CD4-positive, alpha-beta T cell treated with Interferon alpha-2 for 1 hour (primary cell): ENCODE measurements at places on chromosomes 6 and 20.
A peak's percentile ranks its signal among the peaks of the same experiment; 100 is the strongest.

DNA sequence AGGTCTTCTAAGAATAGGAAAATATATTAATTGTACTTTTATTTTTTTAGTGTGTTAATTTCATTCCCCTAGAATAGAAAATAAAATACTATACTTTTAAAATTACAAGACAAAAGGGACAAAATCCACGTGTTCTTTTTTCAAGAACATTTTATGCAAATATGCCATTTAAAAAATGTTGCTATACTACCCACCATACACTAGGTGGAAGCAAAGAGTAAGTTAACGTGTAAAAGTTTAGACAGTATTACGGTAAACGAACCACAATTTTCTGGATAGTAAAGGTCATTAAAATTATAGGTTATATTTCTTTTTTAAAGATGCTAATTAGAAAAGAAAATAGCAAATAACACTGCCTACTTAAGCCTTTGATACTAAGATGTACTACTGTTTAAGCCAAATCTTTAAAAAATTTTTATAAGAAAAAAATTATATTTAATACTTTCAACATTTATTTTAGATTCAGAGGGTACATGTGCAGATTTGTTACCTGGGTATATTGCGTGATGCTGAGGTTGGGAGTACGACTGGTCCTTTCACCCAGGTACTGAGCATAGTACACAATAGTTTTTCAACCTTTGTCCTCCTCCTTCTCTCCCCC is 287.6 kb downstream of the PHF3 start:
- DNase-seq = no peak

DNA sequence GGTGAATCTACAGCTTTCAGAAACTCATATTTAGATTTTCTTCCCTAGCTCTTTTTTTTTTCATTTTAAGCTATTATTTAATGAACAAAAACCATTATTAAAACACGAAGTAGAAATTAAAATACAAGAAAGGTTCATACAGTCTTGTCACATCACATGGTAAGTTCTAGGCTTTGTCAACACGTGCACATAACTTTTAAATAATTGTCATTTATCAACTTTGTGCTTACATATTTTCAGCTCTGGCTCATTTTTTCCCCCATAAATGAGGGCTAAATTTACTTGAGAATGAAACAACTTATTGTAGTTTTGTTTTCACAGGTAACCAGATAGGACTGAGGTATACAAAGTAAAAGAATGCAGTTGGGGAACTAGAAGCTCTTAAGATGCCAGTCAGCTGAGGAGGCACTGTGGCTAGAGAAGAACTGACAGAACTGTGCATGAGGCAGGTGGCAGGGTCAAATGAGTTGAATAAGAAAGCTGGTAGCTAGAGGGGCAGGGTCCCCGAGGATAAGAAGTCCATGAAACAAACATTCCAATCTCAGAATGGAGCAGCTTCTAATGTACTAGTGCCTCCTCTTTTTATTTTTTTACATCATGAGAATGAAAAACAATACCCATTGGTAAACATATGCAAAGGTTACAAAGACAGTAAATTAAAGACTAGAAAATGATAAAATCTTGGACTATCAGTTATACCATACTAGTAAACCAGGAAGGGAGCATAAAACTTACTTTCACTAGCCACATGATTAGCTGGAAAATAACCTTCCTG is 141.5 kb downstream of the MYB start:
- DNase-seq = no peak

- no peak for DNase-seq
Observed at GRCh38 chr6:499617-500016, 108.1 kb downstream of the IRF4 start.

GRCh38 chr6:152952866-152953509 is 29.9 kb downstream of the FBXO5 start:
- no peak for DNase-seq

DNA sequence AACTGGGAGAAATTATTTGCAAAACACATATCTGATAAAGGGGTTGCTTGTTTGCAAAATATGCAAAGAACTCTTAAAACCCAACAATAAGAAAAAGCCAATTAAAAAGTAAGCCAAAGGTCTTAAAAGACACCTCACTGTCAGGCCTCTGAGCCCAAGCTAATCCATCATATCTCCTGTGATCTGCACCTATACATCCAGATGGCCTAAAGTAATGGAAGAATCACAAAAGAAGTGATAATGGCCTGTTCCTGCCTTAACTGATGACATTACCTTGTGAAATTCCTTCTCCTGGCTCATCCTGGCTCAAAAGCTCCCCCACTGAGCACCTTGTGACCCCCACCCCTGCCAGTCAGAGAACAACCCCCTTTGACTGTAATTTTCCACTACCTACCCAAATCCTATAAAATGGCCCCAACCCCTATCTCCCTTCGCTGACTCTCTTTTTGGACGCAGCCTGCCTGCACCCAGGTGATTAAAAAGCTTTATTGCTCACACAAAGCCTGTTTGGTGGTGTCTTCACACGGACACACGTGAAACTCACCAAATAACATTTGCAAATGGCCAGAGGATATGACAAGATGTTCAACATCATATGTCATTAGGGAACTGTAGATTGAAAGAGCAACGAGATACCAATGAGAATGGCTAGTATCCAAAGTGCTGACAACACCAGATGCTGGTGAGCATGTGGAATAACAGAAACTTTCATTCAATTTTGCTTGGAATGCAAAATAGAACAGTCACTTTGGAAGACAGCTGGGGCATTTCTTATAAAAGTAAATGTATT is 565.0 kb upstream of the ADGRB3 start:
- DNase-seq = no peak

DNA sequence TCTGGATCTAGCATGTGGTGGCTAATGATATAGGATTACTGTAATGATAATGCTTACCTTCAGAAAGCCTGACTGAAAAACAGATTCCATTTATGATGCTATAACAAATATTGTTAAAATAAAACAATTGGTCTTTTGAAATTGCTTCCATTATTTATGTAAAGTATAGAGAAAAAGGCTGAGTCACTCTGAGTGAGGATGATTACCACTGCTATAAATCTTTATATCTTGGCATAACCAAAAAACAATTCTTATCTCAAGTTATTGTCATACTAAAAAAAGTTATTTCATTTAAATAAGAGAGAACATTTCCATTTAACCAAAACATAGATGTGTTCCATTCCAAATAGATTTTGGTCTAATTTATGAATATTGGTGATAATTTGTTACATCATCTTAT is 53.0 kb upstream of the DST start:
- DNase-seq = no peak

- DNase-seq = no peak
Observed at GRCh38 chr6:129957941-129958898, 60.2 kb upstream of the L3MBTL3 start.

- no peak for DNase-seq
Observed at GRCh38 chr6:74356391-74356790, 660.4 kb downstream of the CD109 start.

GRCh38 chr20:38170826-38171674 is 6.0 kb upstream of the TGM2 start:
- no peak for DNase-seq

DNA sequence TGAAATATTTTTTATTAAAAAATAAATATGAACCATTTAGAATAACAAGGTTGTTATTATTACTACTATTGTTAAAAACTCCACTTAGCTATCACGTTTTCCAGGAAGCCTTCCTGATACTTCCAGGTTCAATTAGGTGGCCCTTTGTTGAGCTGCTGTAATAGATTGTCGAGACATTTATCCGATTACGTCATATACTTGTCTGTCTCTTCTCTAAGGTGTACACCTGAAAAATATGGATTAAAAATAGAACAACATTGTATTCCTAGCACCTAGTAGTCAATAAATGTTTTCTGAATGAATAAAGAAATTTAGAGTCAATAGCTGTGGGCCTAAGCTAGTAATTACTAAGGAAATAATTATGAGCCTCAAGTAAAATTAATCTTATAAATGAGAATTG is 359.6 kb downstream of the RNF144B start:
- no peak for DNase-seq

DNA sequence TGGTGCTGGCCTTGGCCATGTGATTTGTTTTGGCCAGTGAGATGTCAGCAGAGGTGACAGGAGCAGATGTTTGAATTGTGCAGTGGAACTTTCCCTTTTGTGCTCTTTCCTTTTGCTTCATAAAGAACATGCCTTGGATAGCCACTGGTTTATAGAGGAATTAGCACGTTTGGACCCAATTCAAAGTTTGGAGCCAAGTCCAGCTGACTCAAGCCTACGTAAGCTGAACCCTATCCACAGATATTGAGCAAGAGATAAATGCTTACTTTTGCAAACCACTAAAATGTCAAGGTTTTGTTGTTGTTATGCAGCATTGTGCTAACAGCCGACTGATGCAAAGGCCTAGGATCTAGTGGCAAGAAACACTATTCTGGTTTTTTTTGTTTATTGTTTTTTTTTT is 230.9 kb upstream of the CITED2 start:
- DNase-seq = no peak

GRCh38 chr20:12014736-12015135 is 97.0 kb downstream of the BTBD3 start:
- DNase-seq = no peak

- DNase-seq = no peak
Observed at GRCh38 chr6:40397287-40398033, 189.7 kb downstream of the LRFN2 start.

GRCh38 chr6:153125032-153125431 is 6.0 kb downstream of the RGS17 start:
- no peak for DNase-seq

GRCh38 chr6:12594530-12594893 is 122.1 kb upstream of the PHACTR1 start:
- no peak for DNase-seq

DNA sequence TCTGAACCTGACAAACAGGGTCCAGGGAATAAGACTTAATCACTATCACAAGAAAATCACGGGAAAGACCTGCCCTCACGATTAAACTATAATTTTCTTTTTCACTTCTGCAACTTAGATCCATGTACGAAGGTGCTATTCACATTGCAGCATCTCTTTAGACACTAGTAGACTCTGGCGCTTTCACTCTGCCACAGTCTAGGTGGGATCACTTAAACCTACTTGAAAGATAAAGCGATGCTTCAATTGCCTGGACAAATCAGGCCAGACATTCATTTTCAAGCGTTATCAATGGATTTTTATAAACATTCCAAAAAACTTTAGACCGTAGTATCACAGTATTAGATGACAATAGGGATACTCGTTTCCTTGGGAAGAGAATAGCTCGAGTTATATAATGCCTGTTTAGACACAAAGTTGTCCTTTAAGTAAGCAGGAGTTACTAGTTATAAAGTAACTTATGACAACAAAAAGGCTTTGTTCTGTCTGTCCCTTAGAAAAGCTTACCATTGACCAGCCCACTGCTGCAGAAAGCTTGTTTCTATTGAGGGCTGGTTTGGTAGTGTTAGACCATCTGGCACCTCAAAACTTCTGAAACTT is 367.3 kb downstream of the UTRN start:
- no peak for DNase-seq

GRCh38 chr6:125140808-125141207 is 12.8 kb upstream of the TPD52L1 start:
- no peak for DNase-seq

- DNase-seq = no peak
Observed at GRCh38 chr6:93580446-93580845, 161.1 kb upstream of the EPHA7 start.

- no peak for DNase-seq
Observed at GRCh38 chr6:90082847-90083246, 188.6 kb downstream of the GJA10 start.

DNA sequence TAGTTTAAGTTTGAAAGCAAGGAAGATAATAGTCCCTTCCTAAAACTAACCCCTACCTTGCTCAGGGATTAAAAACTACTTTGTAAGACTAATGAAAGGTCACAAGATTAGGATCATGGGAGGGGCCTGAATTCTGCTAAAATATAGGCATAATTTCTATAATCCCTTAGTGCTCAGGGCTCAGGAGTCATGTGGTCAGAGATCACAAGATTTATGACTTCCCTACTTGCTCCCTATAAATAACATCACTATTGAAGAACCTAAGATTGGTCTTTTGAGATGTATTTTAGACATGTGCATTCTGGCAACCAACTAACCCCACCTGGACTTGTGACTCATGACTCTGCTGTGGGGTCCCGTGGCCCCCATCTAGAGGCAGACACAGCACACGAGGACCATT is 81.1 kb downstream of the STMND1 start:
- DNase-seq = no peak

- DNase-seq = no peak
Observed at GRCh38 chr6:36809941-36810803, 29.1 kb downstream of the CPNE5 start.

DNA sequence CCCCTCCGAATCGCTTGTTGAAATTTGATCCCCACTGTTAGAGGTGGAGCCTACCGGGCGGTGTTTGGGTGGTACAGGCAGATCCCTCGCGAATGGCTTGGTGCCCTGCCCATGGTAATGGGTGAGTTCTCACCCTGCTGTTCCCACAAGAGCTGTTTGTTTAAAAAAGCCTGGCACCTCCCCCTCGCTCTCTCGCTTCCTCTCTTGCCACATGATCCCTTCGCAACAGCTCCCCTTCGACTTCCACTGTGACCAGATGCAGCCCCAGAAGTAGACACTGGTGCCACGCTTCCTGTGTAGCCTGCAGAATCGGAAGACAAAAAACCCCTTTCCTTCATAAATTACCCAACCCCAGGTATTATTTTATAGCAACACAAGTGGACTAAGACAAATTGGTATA is 292.2 kb upstream of the QKI start:
- no peak for DNase-seq

DNA sequence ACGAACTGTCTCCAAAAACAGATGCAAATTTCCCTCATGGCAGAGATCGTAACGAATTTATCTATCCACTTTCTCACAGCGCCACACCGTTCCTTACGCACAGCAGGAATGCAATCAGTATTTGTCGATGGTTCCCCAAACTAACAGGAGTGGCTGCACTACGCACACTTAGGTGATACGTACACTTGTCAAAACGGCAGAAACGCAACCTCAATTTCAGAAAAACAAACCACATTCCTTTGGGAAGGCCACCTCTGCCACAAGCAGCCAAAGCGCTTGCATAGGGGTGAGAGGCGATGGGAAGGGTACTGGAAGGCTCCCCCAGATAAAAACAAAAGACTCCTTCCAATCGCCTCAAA is 638 bp downstream of the MDN1 start:
- DNase-seq = peak; percentile 5

DNA sequence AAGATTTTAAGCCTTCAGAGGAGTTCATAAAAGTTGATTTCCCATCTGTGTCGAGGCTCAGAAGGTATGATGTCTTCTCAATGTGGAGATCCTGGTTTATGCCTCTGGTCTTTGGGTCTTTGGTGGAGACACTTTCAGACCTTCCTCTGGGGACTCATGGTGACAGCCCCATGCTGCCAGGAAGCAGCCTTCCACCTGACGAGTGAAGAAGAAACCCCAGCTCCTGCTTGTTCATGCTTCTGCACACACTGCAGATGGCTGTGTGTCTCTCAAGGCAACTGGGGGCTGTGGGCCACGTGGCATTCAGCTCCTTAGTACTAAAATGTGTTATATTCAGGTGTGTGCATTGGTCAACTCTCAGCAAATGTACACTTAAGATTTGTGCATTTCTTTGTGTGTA is 4.9 kb upstream of the SCP2D1 start:
- no peak for DNase-seq

- DNase-seq = no peak
Observed at GRCh38 chr20:13749811-13750210, 34.9 kb downstream of the ESF1 start.

GRCh38 chr20:5757949-5758348 is 7.7 kb downstream of the SHLD1 start:
- no peak for DNase-seq

GRCh38 chr6:158654960-158655489 is 5.2 kb downstream of the SYTL3 start:
- no peak for DNase-seq

GRCh38 chr20:13262671-13263360 is 41.7 kb downstream of the ISM1 start:
- DNase-seq = no peak
